ENCODE measurements at places on chromosomes 2 and 18.

DNA sequence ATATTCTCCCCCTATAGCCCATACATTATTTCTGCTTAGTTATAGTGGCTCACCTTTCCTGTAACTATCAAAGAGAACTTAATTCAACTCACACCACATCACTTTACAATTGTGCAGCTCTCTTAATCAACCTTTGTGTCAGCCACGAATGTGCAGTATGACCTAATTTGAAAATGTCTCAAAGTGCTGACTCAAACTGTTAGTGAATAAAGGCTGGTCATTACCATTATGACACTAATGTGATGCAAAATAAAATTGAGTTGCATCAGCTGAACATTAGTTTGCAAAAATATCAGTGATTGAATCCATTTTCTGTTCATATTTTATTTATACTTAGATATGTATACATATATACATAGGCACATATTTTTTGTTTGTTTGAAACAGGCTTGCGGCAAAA, 251.8 kb downstream of the MEIS1 start:
- DNase-seq = no peak

GRCh38 chr2:241812730-241813643, 4.0 kb downstream of the NEU4 start:
- no peak for DNase-seq

DNA sequence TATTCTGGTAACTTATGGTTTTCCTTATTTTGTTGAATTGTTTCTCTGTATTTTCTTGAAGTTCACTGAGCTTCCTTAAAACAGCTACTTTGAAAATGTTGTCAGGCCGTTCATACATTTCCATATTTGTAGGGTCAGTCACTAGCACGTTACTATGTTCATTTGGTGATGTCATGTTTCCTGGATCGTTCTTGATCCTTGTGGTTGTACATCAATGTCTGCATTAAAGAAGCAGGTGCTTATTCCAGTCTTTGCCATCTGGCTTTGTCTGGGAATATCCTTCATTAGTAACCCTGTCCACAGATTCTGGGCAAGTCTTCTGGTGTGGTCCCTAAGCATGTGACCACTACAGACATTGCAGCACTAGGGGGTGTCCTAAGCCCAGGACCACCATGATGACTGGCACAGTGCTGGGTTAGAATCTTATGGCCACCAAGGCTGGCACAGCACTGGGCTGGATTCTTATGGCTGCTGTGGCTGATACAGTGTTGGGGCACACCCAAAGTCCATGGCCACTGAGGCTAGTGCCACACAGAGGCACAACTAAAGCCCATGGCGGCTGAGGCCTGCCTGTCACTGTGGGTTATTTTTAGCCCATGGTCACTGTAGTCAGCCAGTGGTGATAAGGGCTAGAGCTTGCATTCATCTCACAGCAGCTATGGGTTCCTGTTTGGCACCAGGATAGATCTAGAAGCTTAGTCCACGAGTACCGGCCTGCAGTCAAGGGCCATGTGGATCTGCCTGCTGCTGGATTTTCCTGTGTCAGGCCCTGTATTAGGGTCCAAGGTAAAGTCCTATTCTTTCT, 13.2 kb downstream of the VWA3B start:
- DNase-seq = no peak

DNA sequence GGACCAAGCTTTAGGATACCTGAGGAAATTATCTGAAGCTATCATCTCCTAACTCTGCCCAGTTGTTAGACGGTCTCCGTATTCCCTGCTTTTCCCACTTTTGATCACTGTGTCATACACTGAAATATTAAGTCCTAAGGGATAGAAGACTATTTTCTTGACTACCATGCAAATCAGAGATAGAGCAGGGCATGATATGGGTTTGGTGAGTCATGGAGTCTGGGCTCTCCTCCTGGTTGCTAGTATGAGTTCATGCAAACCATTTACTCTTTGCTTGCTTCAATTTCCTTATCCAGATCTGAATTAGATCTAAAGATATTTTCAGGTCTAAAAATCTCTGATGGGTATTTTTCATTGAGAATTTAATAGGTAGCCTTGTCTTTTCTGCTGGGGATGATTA, 55.0 kb downstream of the EHBP1 start:
- DNase-seq = no peak

- no peak for DNase-seq
Observed at GRCh38 chr2:20220806-20221554, 4.0 kb downstream of the SDC1 start.

GRCh38 chr2:193141-193671, 70.6 kb downstream of the SH3YL1 start:
- no peak for DNase-seq

DNA sequence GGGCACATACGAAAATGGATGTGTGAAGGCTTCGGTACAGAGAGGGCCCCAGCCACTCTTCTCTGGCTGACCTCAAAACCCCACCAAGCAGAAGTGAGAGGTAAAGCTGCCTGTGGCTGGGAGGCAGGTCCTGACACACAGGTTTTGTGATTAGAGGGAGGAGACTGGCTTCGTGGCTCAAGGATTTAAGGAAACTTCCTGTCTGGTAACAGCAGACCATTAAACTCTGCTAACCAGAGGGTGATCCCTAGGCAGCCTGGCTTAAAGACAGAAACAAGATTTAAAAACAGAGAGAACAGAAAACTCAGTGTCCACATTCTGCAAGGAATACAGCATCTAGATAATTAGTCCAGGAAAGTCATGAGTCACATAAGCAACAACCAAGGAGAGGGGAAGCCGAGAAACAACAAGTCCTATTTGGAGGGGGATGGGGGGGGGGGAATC, 101.9 kb downstream of the NFATC1 start:
- DNase-seq = no peak

DNA sequence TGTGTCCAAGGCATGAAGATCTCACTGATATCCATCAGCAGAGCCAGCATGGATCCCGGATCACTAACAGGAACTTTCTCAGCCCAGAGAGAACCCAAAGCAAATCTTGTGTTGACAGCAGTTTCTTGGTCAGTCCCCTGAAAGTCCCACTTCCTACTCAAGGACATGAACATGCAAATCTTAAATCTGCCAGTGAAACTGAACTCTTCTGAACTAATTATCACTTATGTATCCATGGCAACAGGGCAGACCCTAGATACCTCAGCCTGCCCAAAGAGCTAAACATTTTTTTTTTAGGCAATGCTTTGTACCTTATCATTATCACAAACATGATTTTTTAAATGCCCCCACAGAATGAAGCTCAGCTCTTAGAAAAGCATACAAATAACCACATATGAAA, 127.8 kb upstream of the DDX18 start:
- DNase-seq = no peak

DNA sequence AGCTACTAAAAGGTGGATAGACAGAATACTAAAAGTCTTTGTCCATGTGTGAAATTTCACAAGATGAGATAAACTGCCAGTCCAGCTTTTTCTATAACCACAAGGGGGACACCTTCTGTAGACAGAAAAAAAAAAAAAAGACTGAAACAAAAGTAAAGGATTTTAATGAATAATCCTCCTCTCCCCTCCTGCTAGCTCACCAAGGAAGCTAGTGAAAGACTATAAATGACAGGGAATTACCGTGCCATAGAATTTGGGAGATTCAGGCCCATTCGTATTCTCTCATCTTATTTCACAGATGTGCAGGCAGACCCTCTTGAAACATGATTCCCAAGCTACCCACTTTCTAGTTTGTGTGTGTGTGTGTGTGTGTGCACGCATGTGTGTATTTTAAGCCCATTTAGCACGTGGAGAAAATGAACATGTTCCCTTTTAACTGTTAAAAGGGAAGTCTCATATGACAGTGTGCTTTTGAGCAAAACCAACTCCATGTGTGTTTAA, 36.3 kb upstream of the SLC8A1 start:
- DNase-seq = no peak

DNA sequence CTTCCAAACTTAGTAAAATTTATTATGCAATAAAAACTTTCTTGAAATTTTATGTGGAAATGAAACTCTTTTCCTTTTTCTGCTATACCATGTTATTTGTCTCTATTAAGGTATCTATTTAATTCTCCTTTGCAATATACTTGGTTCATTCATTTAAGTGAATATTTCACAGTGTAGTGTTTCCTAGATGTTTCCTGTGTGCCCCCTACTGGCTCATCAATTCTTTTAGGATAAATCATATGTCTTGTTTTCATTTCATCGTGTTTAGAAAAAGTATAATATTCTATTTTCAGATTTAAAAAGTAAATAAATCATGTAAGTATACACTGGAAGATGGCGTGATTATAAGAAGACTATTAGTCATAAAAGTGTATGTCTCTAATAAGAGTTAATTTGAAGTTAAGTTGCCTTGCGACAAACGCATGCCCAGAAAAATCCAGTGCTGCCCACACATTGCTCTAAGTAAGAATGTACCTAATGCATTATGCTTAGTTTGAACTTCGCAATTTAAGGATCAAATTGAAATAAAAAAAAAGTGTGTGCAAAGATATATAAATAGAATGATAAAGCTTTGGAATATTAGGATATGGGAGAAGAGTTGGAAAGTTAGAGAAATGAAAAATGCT, 525.4 kb downstream of the KCNJ3 start:
- DNase-seq = no peak

GRCh38 chr2:12612671-12613070, 104.1 kb upstream of the TRIB2 start:
- no peak for DNase-seq

DNA sequence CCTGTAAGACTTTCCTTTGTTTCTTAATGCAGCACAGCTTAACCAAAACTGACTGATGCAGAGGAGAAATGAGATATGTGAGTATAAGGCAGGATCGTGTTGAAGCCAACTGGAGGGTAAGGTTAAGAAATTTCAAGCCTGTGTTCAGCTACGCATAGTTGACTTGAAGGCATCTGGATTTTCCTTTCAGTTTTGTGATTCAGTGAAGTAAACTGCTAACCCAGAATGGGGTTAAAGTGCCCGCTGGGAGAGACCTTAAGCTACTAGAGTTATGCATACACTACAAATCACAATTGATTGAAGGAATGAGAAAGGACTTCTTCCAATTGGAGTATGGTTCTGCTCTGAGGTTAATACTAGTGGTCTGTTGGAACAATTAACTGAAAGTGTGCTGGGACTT, 22.6 kb downstream of the THSD7B start:
- no peak for DNase-seq

DNA sequence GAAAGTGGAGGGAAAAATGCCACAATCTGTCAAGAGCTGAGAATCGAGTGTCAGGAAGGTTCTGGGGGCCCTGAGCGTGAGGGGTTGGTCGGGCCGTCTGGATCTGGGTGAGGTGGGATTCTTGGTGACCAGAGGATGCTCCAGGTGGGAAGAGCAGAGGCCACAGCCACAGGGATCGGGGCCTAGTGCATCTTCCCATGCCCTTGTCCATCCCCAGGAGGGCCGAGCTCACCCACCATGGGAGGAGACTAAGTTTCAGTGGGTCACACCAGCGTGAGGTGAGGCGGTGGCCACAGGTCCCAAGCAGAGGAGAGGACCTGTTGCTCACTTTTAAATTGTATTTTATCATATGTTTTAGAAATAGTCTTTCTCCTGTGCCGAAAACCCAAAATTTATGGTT, 70.0 kb downstream of the TMEM18 start:
- no peak for DNase-seq

- no peak for DNase-seq
Observed at GRCh38 chr2:176383836-176384442, 114.7 kb downstream of the MTX2 start.

- DNase-seq = no peak
Observed at GRCh38 chr2:150182566-150183235, 304.8 kb downstream of the RND3 start.

GRCh38 chr18:26771524-26771923, 94.0 kb downstream of the AQP4 start:
- no peak for DNase-seq

GRCh38 chr2:99101697-99102096, 39.8 kb upstream of the C2orf15 start:
- DNase-seq = no peak

- DNase-seq = no peak
Observed at GRCh38 chr2:6917761-6918421, 679 bp downstream of the RNF144A start.

GRCh38 chr2:111015283-111015995, 105.3 kb upstream of the BCL2L11 start:
- no peak for DNase-seq

DNA sequence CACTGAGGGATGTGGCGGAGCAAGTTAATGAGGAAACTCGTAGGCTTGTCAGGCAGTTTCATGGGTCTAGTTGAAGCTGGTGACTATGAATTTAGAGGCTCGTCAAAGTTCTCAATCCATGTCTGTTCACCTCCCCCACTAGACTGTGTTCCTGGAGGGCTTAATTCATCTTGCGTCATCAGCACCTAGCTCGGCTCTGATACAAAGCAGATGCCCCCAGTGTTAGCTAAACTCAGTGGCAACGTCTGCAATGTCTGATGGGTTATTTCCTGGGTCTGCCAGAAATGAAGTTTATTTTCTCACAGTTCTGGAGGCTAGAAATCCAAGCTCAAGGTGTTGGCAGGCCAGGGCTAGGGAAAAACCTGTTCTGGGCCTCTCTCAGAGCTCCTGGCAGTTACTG, 140.6 kb downstream of the PID1 start:
- DNase-seq = no peak

DNA sequence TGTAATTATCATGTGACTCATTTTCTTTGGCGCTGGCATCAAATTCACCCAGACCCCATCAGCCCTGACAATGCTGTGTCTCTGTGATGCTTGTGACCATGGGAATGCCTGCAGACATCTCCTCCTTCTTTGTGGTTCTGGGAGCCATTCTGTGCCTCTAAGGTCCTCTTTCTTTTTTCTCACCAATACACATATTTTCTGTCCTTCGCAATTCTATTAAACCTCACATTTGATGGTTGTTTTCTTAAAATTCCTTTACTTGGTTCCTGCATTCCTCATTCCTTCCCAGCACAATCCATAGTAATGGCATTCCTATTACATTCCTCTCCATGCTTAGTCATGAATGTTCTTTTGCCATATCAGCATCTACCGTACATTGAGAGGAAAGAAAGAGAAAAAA, 375.3 kb downstream of the PIK3C3 start:
- no peak for DNase-seq

DNA sequence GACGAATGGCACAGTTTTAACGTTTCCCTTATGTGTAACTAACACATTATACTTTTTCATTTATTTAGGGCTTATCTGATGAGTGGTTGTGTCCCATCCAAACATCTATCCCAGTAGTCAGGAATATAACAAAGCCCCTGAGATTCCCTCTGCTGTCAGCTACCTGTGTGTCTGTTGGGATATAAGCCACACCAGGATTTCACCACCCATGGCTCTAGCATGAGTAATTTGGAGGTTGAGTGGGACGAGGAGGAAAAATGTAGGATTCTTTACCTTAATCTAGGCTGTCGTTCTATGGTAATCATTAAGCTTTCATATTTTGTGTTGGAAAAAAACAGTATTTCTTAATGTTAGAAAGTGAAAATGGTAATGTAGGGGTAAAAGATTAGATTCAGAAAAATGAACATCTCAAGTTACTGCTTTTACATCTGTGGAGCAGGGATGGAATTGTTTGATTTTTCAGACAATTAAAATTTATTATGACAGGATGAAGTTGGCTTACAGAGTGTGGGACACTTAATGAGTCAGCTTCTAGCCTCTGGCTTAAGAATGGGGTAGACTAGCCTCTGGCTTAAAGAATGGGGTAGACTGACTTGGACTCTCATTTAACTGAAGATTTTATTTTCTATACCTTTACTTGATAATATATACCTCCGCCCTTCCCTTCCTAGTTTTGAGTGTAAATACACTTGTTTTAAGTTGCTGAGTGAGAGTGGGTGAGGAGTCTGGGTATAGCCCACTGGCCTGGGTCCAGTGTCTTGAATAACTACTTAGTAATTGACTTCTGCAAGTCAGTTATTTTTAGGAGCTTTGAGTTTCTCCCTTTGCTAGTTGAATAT, 88.5 kb upstream of the RANBP2 start:
- no peak for DNase-seq

- no peak for DNase-seq
Observed at GRCh38 chr2:39516347-39517101, 79.4 kb upstream of the MAP4K3 start.

Data from right renal pelvis (tissue), 4 donors.